ENCODE measurements at places on chromosomes 6 and 20.

DNA sequence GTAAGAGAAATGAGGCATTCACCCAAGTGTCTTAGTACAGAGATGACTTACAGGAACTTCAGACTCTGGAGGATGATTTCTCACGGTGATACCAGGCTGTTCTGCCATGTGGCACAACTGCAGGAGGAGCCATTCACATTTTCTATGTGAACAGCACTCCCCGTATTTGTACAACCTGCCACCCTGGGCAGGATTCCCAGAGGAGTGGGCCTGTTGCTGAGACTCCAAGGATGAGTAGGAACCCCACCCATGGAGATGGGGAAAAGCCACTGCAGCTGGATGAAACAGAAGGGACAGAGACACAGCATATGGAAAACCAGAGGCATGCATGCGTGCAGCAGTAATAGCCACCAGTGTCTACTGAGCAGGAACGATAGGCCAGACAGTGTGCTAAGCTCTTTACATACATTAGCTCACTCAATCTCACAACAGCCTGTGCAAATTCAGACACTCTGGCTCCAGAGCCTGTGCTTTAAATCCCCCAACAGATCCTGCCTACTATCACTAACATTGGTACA is 48.0 kb upstream of the PTPRT start:
- no peak for DNase-seq

GRCh38 chr20:62501801-62502495 is 26.2 kb upstream of the GATA5 start:
- DNase-seq, result no peak

GRCh38 chr6:35203680-35204079 is 10.1 kb upstream of the SCUBE3 start:
- no peak for DNase-seq

DNA sequence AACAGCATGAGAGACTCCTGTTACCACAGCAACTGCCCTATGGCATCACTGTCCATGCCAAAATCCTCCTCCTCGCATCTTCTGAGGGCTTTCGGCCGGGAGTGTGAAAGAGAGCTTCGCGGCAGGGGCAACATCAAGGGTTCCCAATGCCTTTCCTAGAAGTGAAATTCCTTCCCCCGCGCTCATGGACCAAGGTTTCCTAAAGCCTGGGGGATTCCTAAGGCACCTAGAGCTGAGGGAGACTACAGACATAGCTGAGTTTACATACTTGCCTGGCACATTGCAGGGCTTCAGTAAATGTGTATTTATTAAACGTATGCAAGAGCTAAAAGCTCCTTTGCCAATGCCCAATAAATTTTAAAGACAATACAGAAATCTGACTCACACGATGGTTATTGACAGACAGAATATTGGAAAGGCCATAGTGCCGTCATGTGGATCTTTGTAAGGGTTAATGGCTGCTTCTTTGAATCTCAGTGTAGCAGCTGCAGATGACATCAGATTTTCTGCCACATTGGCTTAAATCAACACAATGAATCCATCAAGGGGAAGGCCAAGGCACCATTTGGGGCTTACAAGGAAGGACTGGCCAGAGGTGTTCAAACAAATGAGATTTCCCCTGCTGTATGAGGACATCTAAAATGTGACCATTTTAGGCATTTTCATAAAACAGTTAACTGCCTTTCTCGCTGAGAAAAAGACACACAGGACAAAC is 281.2 kb upstream of the JARID2 start:
- DNase-seq, result no peak

- no peak for DNase-seq
Observed at GRCh38 chr20:1800180-1800579, 95.0 kb upstream of the SIRPA start.

- no peak for DNase-seq
Observed at GRCh38 chr6:167669870-167670802, 156.6 kb upstream of the AFDN start.

DNA sequence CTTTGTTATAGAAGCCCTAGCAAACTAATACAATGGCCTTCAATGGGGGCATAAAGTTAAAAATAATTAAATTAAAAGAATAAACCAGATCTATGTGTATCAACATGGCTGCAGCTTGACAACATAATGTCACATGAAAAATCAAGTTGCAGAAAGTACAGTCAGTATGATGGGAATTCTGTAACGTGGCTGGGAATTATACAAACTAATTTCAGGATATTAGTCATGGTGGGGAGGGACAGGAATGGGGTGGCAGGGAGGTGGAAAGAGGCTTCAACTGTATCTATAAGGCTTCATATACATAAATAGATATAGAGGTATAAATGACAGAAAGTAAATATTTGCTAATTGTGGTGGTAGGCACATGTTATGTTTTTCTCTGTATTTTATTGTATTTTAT is 107.1 kb downstream of the UNC5CL start:
- DNase-seq, result no peak

- DNase-seq, result no peak
Observed at GRCh38 chr20:31644701-31645100, 7.0 kb downstream of the COX4I2 start.

GRCh38 chr6:119887666-119888065 is 538.1 kb upstream of the MAN1A1 start:
- no peak for DNase-seq

DNA sequence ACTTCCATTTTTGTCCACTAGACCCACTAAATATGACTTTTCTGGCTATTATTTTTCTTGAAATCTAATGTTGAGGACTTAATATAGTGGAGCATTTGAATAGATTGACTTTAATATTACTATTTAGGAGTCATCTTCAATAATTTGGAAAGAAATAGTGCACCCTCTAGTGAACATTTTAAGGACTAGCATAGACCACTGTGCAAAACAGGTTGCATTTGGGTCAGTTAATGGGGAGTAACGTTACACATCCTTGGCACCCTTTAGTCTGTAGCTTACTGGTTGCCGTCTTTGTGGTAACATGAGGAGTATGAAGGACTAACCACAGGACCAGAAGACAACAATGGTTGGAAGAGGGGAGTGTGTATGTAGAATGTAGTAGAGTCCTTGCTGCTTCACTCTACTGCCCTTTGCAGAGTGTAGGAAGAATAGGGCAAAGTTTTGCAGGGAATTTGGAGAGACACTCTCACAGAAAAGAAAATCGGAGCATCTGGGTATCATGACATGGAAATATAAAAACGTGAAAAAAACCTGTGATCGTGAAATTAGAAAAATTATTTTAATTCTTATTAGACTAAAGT is 25.2 kb downstream of the RFPL4B start:
- DNase-seq, result no peak

DNA sequence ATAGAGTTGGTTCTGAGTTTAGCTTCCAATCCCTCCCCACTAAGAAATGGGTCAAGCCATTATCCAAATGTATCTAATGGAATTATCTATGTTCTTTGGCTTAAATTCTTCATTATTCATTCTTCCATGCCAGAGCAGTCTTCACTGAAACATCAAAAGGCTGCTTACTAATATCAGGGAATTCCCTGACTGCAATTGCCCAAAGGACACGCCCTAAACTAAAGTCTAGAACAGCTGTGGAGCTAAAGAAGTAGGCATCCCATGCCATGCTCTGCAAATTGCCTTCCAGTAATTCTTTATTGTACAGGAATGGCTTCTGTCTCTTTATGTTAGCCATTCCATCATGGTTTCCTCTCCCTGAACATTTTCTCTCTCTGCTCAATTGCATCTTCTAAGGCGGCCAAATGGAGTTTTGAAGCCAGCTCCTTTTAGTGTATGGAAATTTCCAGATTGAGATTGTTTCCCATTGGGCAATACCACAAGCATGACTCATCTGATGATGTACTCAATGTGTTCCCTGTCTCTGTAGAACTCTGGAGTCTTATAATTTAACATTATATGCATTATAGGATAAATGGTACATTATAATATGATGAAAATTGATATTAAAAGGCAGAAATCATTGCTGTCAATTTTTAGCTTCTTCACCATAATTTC is 28.8 kb upstream of the TSHZ2 start:
- DNase-seq, result no peak

GRCh38 chr6:157452096-157452495 is 71.1 kb downstream of the ZDHHC14 start:
- DNase-seq, result no peak

- DNase-seq, result no peak
Observed at GRCh38 chr6:18280084-18280483, 15.8 kb upstream of the DEK start.

GRCh38 chr6:11044712-11045167 is 635 bp upstream of the ELOVL2 start:
- no peak for DNase-seq

DNA sequence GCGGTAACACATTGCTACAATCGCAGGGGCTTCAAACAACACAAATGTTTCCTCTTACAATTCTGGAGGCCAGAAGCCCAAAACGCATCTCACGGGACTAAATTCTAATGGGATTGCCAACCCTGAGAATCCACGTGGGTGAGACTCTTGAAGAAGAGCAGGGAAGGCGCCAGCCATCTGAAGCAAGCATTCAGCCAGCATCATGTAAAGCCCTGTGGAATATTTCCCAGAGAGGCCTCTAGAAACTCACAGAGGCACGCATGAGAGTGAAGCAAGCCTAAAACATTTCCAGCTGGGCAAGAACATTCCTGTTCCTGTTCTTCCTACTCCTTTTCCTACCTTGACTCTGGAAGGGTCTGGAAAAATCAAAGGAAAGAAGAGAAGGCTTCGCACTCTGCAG is 19.6 kb upstream of the FNDC1 start:
- no peak for DNase-seq

GRCh38 chr6:129340983-129341382 is 369.0 kb downstream of the ARHGAP18 start:
- DNase-seq, result no peak
